ENCODE measurements at places on chromosomes 2 and 18.

DNA sequence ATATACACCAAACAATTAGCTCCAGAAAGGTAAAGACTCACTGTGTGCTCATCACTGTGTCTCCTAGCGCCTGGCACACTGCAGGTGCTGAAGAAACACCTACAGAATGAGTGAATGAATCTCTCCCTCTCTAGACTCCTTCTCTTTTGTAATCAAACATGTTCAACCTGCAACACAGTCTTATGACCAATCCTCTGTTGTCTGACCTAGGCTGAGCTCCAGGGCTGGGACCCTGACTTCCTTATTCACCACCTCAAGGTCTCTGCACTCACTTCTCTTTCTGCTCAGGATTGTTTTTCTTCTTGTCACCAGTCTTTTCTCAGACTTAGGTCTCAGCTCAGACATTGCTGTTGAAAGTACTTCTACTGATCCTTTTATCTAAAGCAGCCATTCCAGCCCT lies 9.8 kb downstream of the CKAP2L start:
- H3K4me1 ChIP-seq: no peaks in the 10 kb centered on the region
- no peak overlapping the region for H3K4me3 ChIP-seq
- no peak overlapping the region for H3K27ac ChIP-seq
- DNase-seq: no peak
- no peaks in the 10 kb centered on the region for H3K27me3 ChIP-seq

GRCh38 chr2:45637440-45637839 lies 14.0 kb upstream of the PRKCE start:
- no peak for DNase-seq
- H3K27ac ChIP-seq: no peak overlapping the region
- H3K4me1 ChIP-seq: no peaks in the 10 kb centered on the region
- H3K27me3 ChIP-seq: no peaks in the 10 kb centered on the region

GRCh38 chr2:29923110-29923721 lies 1.8 kb upstream of the ALK start:
- peaks cover 10% of the 10 kb centered on the region for H3K27me3 ChIP-seq
- H3K4me1 ChIP-seq: peaks cover 23% of the 10 kb centered on the region
- H3K27ac ChIP-seq: no peak overlapping the region
- H3K4me3 ChIP-seq: no peak overlapping the region

DNA sequence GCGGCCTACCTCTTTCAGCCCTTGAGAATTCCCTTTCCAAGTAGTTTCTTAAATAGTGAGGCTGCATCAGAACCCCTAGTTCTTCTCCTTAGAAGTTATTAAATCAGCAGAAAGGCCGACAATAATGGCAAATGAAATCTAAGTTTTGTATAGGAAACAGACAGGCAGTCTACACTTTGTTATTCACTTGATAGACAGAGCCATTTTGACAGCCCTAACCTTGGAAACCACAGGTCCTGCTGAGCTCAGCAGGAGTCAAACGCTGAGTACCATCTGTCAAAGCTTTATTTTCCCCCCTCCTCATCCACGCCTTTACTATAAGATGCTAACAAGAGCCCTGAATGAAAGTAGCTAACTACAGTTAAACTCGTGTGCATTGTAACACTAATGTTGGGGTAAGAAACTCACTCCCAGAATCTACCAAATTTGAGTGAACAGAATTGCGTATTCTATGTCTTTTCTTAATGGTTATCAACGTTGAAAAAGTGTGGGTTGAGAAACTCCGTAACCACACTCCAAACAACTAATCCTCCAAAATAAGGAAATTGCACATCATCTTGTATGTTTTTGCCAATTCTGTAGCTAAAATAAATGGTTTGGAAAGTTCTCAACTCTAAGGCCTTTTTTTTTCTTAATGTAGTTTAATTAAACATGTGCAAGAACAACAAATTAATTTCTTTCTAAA lies 90.6 kb upstream of the EFEMP1 start:
- no peak for DNase-seq
- H3K4me3 ChIP-seq: no peak overlapping the region
- no peaks in the 10 kb centered on the region for H3K36me3 ChIP-seq
- no peak overlapping the region for H3K27ac ChIP-seq
- H3K27me3 ChIP-seq: no peaks in the 10 kb centered on the region
- no peaks in the 10 kb centered on the region for H3K4me1 ChIP-seq
